ENCODE measurements at places on chromosomes 7 and 10.

DNA sequence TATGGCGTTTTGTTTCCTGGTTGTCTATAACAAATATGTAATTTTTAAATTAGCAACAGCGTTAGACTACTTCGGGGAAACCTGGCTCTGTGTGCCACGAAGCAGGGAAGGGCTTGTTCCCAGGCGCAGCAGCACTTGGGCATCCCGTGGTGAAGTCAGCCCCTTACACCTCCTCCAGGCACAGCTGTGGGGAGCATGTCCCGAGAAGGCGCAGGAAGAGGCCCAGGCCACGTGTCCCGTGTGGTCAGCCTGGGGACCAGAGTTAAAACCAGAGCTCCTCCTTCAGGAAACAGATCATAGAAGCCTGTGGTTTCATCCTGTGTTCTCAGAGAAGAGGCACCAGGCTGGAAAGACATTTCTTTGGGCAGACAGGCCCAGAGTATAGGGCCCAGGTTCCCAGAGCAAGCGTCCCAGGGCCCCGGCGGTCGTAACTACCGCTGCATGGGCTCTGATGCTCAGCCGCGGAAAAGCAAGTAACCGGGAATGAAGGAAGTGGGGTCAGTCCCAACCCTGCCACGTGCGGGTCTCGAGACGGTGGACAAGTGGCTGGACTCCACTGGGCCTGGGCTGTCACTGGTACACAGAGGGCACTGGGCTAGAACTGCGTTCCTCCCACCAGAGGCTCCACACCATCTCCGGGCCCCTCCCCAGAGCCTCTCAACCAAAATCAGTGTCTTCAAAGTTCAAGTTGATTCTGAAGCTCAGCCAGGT, 7.1 kb downstream of the NUDT1 start:
- peak; percentile 95 for DNase-seq

DNA sequence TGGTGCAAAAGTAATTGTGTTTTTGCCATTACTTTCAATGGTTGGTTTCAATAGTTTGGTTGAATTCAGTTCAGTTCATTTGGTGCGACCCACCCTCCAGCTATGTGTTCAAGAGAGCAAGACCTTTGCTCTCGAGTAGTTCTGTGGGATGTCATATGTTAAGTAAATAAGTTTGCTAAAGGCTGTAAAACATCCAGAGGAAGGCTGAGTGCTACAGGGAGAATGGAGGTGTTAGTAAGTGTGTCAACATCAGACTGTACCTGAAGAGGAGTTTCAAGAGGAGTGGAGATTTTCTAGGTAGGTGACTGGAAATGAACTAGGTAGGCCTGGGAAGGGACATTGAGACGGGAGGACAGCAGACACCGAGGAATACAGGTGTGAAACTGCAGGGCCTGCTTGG, 147.7 kb downstream of the SH2D4B start:
- no peak for DNase-seq

- no peak for DNase-seq
Observed at GRCh38 chr10:35637462-35637861, 4.6 kb downstream of the FZD8 start.

GRCh38 chr7:54544527-54545240, 2.5 kb downstream of the VSTM2A start:
- no peak for DNase-seq

- no peak for DNase-seq
Observed at GRCh38 chr10:133179128-133179520, 19.1 kb downstream of the KNDC1 start.

DNA sequence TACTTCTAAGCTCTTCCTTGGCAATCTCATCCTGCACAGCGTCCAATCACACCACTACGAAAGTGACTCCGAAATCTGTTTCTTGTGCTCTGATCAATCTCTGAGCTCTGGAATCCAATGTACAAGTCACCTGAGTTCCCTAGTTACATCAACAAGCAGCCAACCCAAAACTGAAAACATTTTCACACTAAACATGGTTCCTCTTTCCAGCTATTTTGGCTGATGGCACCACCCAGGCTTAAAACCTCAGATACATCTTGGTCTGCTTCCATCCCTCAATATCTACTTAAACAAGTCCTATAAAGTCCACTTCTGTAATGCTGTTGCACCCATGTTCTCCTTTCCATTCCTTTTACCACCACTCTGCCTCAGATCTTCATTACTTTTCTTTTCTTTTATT, 3.6 kb downstream of the BLOC1S2 start:
- no peak for DNase-seq

DNA sequence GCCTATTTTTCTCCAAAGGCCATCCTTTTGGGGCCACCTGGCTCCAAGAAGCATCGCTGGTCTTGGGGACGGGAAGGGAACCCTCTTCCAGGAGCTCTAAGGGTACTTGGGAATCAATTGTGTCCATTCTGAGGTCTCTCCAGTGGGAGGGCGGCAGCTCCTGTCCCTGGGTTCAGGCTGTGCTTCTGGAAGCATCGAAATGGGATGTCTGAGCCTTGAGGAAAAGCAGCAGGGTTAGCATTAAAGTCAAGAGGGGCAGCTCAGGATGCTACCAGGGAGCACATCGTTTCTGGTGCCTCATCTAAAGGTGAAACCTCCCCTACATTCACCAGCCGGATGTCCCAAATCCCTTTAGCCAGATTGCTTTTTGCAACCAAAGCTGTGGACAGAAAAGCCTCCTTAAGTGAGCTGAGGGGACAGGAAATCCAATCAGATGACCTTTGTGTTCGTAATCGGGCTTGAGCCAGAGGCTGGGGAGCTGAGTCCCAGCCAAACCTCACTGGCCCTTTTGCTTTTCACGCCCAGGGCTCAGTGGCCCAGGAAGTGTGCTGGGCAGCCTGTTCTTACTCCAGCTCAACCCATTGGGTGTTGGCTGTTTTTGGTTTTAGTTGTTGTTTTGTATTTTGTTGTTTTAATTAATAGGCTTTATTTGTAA, 88.8 kb upstream of the ANLN start:
- no peak for DNase-seq

DNA sequence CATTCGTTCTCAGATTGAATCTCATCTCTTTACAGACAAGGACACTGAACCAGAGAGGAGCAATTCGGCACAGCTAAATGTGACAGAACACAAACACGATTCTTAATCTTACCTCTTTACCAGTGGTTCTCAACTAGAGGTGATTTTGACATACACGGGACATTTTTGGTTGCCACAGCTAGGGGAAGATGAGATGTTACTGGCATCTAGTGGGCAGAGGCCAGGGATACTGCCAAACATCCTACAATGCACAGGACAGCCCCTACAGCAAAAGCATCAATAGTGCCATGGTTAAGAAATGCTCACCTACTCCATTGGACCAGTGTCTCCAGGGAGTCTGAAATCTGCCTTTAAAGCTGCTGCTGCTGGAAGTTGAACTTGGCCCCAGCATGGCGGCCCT, 27.3 kb downstream of the PDE1C start:
- no peak for DNase-seq

DNA sequence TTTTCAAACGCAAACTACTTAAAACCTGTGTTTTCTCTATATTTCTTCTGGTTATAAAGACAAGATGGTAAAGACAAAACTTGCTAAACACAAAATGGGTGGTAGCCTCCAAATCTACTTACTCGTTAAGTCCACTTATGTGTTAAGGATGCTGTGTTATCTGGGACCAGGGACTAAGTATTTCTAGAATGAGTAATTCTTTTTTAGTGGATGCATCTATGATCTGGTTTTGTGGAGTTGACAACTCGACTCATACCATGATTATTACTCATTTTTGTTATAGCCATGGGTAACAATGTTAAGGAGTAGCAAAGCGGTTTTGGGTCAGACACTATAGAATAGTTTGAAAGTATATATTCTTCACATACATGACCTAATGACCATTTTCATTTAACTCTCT, 239.5 kb upstream of the FOXP2 start:
- DNase-seq, result peak; percentile 1

DNA sequence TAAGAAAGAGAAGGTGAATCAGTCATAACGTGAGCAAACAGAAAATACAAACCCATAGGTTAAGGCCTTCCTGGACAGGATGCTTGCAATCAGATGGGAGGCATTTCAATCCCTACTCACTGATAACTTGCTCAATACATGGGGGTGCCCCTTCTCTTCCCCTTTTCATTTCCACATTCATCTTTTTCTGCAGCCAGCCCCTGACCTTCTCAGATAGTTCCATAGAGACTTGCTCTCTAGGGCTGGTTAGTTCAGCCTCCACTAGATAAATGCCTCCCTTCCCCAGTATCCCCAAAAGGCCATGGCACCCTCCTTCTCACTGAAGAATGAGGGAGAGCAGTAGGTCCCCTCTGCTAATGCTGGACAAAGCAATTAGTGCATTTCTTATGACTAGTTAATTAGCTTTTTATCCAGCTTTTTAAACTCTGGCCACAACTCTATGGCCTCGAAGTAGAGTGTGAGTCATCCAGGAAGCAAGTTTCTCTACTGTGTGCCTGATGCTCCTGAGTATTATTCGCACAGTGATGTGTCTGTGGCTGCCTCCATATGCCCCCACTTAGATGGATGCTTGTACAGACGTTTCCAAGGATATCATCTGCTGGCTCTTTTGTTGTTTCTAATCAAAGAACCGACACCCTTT, 12.7 kb downstream of the CHN2 start:
- no peak for DNase-seq

- DNase-seq, result peak; percentile 56
Observed at GRCh38 chr7:20141666-20142065, 75.5 kb downstream of the MACC1 start.

DNA sequence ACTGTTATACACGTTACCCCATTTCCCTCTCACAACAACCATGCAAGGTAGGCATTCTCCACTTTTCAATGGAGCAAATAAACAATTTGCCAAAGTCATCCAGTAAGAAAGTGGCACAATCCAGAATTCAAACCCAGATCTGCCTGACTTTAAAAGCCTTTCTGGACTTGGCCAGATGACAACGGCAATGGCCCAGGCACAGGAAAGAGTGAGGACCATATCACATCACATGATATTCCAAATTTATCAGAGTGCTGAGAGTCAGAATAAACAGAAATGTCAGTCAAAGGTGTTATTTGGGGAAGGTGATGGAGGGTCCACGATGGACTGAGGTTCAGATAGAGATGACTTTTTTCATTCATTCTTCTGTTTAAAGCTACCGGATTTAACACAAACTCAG, 48.0 kb downstream of the CALD1 start:
- DNase-seq, result no peak

DNA sequence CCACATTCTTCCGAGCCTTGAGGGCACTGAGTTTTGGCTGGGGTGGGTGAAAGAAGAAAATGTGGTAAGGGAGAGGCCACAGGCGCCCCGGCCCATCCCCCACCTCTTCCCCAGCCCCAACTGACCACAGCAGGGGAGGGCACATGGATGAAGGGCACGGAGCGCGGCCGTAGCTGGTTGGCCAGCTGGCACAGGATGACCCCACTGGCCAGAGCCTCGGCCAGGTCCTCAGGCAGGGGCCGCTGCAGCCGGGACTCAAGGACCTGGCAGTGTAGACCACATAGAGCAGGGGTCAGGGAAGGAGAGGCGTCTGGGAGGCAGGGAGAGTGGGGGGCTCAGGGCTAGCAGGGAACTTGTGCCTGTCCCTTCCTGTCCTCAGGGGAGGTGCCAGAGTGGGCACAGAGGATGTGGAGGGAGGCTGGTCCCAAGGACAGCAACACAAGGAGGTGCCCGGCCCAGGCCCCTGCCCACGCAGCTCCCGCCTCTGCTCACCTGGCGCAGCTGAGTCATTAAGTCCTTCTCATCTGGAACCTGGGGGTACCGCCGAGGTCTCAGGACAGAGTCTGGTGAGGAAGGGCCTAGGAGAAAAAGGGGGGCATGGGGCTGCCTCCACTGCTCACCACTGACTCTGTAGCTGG, 2.2 kb upstream of the SAP25 start:
- DNase-seq, result no peak

DNA sequence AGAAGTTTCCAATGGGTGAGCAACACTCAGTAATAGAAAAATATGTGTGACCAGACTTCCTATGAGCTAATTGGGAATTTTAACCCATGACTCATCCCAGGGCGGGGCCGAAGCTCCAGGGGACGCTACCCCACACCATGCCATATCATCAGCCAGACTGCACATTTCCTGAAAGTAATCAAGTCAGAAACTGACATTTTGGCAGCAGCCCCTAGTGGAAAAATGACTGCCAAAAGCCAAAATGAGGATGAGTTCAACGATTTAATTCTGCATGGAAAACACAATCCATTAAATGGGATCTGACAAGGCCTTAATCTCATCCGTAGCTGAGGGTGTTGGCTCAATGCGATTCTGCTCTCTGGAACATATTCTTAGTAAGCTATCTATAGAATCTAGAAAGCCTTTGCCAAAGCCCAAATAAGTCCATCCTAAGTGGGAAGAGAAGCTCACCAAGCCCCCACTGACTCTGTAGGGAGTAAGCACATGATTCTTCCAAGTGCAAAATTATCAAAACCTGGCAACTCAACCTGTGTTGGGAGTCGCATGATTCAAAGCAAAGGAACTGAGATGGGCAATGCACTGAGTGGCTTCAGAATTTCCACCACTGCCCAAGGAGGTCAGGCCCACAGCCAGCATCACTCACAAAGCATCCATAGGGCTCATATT, 93.1 kb upstream of the PDE1C start:
- peak; percentile 41 for DNase-seq

GRCh38 chr7:35799846-35800717, 775 bp upstream of the SEPTIN7 start:
- peak; percentile 82 for DNase-seq

GRCh38 chr10:69242040-69242851, 22.1 kb downstream of the HKDC1 start:
- no peak for DNase-seq

DNA sequence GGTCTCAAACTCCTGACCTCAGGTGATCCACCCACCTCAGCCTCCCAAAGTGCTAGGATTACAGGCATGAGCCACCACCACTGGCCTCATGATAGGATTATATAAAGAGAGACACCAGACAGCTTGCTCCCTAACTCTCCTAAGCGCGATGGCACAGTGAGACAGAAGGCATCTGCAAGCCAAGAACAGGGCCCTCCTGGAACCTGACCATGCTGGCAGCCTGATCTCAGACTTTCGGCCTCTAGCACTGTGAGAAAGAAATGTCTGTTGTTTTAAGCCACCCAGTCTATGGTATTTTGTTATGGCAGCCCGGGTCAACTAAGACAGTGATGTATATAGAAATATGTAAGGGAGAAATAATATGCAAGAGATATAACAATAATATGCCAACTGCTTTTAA, 51.2 kb downstream of the SRPK2 start:
- DNase-seq, result no peak

DNA sequence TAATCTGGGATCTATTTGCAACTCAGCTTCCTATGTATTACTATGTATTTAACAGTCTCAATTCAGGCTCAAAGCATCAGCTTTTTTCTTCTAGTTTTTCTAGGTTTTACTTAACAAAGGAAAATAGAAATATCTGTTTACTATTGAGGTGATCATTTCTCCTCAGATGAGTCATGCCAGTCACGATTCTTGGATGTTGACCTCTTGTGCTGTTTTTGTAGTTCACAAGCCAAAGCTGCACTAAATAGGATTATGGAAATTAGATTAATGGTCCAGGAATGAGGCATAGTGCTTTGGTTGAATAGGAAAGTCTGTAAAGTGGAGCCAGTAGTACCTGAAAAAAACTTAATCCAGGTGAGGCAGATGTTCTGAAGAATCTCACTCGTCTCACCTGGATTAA, 198.3 kb upstream of the KAT6B start:
- peak; percentile 7 for DNase-seq

- no peak for DNase-seq
Observed at GRCh38 chr10:59958882-59959281, 52.5 kb upstream of the CCDC6 start.

Measured in amniotic epithelial cell (primary cell).